Activated naive CD4-positive, alpha-beta T cell treated with anti-CD3 and anti-CD28 coated beads for 36 hours (primary cell): ENCODE measurements at places on chromosomes 13 and 19. TPM values are rescaled to one million over a fixed set of nuclear protein-coding genes. Genes with fewer than 3 reads are reported as not detected.

Gene CSNK1G2
- total RNA-seq, result 50.6 TPM

- DNase-seq, result no peak
Observed at GRCh38 chr19:12952488-12953137, 4.4 kb downstream of the GADD45GIP1 start.

GRCh38 chr13:25046274-25046984 lies 49.5 kb upstream of the PABPC3 start:
- no peak for DNase-seq

DNA sequence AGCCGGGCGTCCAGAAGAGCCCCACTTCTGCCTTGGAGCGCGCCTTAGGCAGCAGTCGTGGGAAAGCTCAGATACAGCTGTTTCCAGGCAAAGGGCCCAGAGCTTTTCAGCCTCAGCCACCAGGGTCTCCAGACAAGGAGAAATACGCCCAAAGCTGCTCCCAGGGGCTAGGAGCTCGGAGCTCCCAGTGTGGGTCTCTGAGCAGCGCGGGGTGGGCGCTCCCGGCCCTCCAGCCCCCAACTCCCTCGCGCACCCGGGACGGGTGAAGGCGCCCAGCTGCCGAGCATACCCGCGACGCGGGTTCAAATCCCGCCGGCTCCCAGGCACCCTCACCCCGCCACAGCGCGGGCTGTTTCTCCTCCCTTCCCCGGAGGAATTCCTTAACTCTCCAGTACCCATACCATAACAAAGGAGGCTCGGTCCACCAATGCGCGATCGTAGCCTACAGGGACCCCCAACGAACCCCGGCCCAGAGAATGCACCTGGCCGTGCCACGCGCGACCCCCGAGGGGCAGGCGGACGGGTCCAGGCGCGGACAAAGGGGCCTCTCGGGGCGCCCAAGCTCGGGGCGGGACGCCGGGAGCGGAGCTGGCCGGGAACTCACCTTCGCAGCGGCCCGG lies 507 bp downstream of the COL4A1 start:
- no peak for DNase-seq

DNA sequence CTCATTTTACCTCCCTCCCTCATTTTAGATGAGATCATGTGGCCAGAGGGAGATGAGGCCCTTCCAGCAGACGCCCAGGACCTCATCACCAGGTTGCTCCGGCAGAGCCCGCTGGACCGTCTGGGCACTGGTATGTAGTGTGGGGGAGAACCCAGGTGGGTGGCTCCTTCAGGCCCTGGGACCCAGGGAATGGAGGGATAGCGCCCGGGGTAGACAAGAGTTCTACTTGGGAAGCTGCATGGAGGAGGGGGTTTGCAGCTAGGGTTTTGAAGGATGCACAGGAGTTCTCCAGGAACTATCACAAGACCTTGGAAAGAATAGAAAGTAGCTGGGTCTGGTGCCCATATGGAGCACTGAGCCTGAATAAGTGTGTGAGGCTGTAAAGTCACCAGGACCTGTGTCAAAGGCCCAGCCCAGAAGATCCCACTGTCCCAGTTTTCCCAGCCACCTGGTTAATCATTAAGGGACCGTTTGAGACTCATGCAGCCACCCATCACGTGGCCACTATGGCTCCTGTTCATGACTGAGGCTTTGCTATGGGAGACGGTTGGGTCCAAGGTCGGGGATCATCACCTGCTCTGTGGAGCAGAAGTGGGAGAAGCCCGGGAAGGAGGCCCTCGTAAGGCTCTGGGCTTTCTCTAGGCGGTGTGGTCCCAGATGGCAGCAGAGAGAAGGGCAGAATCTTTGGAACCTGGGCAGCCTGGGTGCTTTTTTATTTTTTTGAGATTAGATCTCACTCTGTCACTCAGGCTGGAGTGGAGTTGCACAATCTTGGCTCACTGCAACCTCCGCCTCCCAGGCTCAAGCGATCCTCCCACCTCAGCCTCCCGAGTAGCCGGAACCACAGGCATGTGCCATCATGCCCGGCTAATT lies 17.0 kb upstream of the PIK3R2 start:
- no peak for DNase-seq

Gene OR7A5
- total RNA-seq, result not detected

DNA sequence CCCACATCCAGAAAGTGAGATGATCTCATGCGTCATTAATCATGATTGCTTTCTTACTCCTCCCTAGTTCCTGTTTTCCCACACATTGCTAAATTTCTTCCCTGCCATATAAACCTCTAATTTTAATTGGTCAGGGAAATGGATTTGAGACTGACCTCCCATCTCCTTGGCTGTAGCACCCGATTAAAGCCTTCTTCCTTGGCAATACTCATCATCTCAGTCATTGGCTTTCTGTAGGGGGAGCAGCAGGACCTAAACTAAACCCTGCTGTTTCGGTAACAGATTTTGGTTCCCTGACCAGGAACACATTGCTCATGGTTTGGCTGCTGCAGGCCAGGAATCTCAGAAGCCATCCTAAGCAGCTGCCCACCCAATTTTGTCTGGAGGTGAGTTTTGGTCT lies 61.7 kb downstream of the SPRYD7 start:
- no peak for DNase-seq

GRCh38 chr13:26186995-26187394 lies 35.1 kb downstream of the RNF6 start:
- DNase-seq, result no peak

DNA sequence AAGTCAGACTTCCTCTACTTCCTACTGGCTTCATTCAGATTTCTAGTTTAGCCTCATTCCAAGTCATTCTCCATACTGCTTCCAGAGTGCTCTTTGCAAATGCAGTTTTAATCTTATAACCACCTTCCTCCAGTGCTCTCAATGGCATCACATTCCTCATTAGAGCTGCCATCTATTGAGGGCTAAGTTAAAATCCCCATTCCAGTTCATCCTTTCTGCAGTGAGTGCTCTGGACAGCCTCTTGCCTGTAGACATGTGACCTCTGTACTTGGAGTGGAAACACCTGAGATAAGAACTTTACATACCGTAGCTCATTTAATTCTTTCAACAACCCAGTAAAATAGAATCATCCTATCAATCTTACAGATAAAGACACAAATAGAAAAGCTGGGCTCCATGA lies 57.9 kb upstream of the MAB21L1 start:
- DNase-seq, result no peak

GRCh38 chr19:51398096-51398704 lies 7.8 kb upstream of the C19orf84 start:
- no peak for DNase-seq
